Foreskin keratinocyte (primary cell): ENCODE measurements at places on chromosomes 5 and 9. TPM values are rescaled to one million over a fixed set of nuclear protein-coding genes. Genes with fewer than 3 reads are reported as not detected.
A peak's percentile ranks its signal among the peaks of the same experiment; 100 is the strongest.

- DNase-seq, result no peak
Measured at GRCh38 chr9:114272739-114273431, 50.0 kb upstream of the ORM1 start.

DNA sequence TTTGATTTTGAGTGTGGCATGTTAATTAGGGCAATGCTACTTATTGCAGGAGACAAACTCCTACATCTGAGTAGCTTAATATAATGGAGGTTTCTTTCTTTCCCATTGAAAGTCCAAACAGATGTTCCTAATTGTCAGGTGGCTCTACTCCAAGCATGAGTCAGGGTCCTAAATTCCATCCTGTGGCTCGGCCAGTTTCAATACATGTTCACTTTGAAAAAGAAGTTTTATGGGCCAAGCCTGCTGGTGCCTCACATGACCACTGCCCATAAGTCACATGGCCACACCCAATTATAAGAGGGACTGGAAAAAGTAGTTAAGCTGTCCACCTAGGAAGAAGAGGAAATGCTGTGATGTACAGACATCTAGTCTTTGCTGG is 170.4 kb downstream of the ARRDC3 start:
- DNase-seq, result peak; percentile 15

DNA sequence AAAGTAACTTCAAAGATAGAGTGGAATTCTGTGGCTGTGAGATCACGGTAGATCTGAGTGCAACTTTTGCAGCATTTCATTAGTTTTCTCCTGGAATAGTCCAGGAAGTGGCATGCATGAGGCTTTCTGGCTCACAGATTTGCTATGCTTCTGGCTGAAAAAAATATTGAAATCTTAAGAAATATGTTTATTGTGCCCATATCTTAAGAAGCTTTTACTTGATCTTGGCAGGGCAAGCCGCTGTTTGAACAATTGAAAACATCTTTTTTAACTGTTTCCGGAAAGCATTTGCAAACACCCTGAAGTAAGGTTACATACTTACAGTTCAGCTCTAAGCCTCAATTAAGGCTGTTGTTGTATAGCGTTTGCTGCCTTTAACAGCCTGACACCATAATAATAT is 135.7 kb upstream of the GDNF start:
- no peak for DNase-seq

DNA sequence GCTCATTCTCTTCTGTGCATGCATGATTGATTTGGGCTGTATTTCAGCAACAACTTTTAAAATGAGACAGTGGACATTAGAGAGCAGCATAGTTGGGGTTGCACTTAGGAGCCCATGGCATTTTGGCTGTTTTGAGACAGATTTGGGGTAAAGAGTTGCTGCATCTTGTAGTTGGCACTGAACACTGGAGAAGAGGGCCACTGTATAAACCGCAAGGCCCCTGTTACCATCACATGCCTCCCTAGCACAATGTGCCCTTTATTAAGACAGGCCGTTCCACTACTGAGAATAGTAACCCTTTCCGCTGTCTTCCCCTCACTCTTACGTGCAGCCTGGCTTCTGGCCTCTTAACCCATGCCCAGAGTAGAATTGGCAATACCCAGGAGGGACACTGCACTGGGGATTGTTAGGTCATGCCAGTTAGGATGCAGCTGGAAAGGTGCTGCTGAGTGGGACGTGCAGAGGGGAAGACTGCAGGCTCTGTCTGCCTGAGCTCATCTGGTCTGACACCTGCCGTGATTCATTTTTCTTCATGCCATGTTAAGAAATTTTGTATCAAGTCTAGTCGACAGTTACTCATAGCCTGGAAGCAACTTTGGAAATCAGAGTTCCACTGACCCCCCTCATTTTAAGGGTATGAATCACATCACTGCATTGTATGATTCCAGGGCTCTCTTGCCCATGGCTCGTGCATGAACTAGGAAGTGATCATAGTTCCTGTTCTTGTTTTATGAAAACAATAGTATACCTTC is 146.9 kb upstream of the DMRT1 start:
- DNase-seq, result peak; percentile 98

DNA sequence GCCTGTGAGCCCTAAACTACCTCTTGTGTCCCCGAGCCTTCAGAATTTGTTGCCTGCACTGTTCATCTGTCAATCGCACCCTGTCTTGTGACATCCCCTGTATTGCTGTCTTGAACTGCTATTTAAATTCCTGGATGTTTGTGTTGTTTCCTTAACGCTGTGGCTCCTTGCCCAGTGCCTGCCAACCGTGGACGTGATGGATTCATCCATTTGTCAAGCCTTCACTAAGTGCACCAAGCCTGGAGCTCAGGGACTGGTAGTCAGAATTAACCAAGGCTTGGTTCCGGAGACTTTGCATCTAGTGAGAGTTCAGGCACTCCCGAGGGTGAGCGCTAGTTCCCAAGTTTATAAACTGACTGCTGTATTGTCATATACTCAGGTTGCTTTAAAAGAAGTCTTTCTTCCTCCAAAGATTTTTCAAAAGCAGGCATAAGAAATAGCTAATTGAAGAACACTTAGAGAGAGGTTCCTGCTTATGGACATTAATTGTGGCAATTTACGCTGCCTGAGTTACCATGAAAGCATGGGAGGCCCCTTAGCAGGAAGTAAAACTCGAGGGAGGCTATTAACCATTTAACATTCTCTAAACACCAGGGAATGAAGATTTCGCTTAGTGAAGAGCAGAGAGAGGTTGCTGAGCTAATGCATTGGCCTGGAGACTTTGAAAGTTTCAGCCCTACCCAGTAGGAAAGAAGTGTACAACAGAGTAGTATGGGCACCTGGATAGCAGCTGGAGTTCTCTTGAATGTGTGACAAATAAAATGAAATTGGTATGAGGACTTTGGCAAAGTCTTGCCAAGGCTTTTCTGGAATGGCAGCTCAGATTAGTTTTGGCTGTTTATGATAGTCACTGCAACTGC is 29.0 kb downstream of the RGS3 start:
- DNase-seq, result peak; percentile 11

DNA sequence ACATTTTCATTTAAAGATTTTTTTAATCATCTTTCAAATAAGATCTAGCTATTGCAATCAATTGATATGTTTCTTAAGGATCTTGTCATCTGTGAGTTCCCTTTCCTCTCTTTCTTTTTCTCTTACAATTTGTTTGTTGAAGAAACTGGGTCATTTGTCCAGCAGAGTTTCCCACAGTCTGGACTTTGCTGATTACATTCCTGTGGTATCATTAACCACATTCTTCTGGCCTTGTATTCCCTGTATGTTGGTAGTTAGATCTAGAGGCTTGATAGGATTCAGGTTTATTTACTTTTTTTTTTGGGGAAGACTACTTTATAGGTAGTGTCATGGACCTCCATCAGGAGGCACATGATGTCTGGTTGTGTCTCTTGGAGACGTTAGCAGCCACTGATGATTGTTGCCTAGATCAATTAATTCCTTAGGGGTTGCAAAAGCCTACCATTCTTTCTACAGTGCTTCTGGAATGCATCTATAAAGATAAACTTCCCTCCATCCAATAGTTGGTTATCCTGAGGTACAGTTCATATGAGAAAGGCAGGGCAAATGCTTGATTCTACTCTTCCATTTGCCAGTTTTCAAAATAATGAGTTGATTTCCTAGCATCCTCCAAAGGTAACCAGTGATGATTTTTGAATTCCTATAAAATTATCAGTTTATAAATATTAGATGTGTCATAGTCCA is 14.3 kb downstream of the PDE8B start:
- DNase-seq, result no peak

DNA sequence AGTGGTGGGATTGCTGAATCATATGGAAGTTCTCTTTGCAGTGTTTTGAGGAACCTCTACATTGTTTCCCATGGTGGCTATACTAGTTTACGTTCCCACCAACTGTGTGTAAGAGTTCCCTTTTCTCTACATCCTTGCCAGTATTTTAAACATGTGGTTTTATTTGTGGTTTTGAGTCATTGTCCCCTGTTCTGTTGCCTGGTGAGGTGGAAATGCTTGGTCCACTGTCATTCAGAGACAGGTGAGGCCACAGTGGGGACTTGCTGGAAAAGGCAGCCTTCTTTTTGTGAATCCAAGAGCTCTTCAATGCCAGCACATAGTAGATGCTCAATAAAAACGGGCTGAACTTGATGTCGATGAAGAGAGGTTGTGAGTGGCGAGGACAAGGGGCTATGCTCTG is 44.2 kb downstream of the SH3PXD2B start:
- DNase-seq, result no peak

GRCh38 chr5:55920784-55921183 is 69.6 kb downstream of the IL31RA start:
- no peak for DNase-seq

- no peak for DNase-seq
Measured at GRCh38 chr9:20580673-20581072, 41.6 kb downstream of the MLLT3 start.

GRCh38 chr9:13728131-13728530 is 448.6 kb upstream of the MPDZ start:
- no peak for DNase-seq

GRCh38 chr5:131460133-131460532 is 174.9 kb downstream of the RAPGEF6 start:
- no peak for DNase-seq

DNA sequence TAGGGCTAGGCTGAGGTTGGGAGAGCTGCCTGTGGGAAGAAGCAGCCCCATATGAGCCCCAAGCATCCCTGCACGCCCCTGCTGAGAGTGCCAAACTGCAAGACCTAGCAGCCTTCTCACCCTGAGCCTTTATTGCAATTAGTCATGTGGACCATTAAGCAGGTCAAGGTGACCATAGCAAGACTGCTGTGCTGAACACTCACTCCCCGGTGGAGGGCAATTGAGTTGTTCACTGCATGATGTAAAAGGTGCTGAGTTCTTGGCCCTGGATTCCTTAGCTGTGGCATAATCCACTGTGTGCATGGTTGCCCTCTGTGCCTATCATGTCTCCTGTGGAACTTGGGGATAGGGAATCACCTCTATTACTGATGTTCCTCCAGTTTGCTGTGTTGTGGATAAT is 131.1 kb downstream of the FOXD1 start:
- no peak for DNase-seq

DNA sequence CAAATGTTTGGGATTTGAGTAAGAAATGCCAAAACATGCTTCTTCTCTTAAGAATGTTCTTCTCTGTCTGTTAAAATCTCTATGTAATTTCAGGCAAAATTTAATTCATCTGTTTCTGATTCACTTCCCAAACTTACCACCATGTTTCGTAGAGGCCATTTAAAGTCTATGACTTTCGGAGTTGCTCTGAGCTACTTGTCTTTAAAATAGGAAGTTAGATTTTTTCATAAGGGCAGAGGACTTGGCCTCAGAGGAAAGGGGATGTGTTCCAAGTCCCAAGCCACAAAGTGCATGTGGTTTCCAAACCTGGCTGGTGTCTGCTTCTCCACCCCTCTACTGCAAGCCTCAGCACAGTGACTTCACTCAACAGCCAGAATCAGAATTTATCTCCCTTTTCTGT is 111.3 kb upstream of the ADRA1B start:
- no peak for DNase-seq

GRCh38 chr5:157203417-157203816 is 22.8 kb downstream of the ITK start:
- DNase-seq, result no peak

- DNase-seq, result no peak
Measured at GRCh38 chr5:84091127-84091799, 293.4 kb downstream of the EDIL3 start.

- no peak for DNase-seq
Measured at GRCh38 chr5:179008667-179009066, 13.5 kb upstream of the GRM6 start.

- peak; percentile 85 for DNase-seq
Measured at GRCh38 chr9:27765266-27766072, 192.2 kb upstream of the C9orf72 start.

The SHISAL2B gene
- not detected in 2 replicates for polyA plus RNA-seq

The MRNIP gene
- 13.6 and 16.4 TPM in 2 replicates for polyA plus RNA-seq

The C1QTNF3 gene
- 0.16 and 0.30 TPM in 2 replicates for polyA plus RNA-seq

The ARSI gene
- polyA plus RNA-seq, result 3.5 and 3.7 TPM in 2 replicates

The FST gene
- polyA plus RNA-seq, result 236 and 450 TPM in 2 replicates

The CD180 gene
- polyA plus RNA-seq, result not detected in 2 replicates

The FBLL1 gene
- 0.07 TPM in 1 of 2 replicates, not detected in the other for polyA plus RNA-seq

The IFT74 gene
- 6.8 and 7.6 TPM in 2 replicates for polyA plus RNA-seq

The PCDHB15 gene
- polyA plus RNA-seq, result 0.02 TPM in 1 of 2 replicates, not detected in the other

The SURF6 gene
- polyA plus RNA-seq, result 24.5 and 25.6 TPM in 2 replicates

The CACFD1 gene
- polyA plus RNA-seq, result 2.2 and 3.7 TPM in 2 replicates
